Central memory CD4-positive, alpha-beta T cell (primary cell): ENCODE measurements at places on chromosomes 2 and 18.

DNA sequence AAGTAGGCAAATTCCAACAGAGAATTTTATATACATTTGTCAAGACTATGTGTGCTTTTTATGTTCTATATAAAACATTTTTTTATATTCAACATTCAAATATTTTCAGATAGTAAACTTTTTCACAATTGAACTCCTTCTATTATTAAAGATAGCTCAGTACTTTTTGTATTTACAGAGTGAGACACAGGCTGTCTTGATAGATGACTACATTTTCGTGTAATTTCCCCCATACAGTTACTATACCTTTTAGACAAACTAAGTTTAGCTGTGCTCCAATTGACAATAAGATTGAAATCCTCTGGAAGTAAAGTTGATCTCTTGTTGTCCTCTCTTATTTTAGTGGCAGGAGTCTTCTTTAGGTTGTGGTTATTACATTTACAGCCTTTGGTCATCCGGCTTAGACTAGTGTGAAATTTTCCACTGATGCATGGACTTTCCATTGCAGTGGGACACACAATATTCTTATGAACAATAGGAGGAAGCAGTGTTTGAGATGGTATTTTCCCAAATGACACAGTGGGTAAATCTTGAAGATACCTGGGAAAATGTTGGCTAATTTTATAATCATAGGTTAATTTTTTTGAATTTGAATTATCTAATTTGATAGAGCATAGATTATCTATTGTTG lies 21.0 kb downstream of the ZSWIM2 start:
- no peak for DNase-seq

GRCh38 chr2:97645112-97645694 lies 659 bp upstream of the COX5B start:
- no peak for DNase-seq

- DNase-seq, result no peak
Observed at GRCh38 chr2:105882920-105883435, 138.3 kb downstream of the NCK2 start.

- DNase-seq, result no peak
Observed at GRCh38 chr2:20723543-20723942, 56.6 kb downstream of the GDF7 start.

- DNase-seq, result no peak
Observed at GRCh38 chr2:170226216-170226615, 48.3 kb downstream of the MYO3B start.

DNA sequence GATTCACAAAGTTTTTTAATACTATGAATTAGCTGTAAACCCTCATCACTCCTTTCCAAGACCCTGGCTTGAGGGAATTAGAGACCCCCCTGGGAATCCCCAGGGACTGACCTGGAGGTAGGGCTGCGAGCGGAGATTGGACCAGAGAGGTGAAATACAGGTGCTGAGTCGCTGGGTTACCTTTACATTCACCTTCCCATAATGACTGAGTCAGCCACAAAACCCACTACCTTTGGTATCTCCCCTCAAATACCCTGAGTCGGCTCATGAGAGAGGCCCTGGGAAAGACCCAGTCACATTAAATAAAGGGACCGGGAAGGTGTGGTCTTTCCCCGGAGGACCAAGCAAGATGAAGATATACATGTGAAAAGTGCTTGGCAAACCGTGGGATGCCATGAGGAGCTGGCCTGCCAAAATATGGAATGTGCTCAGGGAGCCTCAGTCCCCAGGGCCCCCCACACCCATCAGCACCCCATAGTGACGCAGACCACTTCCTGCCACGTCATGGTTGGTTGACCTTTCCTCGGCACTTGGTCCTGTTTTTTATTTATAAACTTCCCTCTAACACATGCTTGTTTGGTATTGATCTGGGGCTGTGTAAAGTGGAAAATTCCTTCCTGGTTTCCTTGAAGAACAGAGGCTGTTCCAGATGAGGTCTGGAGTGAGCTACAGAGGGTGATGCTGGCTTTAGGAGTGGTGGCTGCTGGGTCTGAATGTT lies 51.4 kb downstream of the IL1RL2 start:
- no peak for DNase-seq

GRCh38 chr18:23487738-23488570 lies 15.4 kb upstream of the RMC1 start:
- DNase-seq, result peak; percentile 21

- no peak for DNase-seq
Observed at GRCh38 chr2:55923091-55923981, at the start of gene EFEMP1. Gene EFEMP1, minus strand, starts transcription at chr2:55923782. Its CDS starts 1,342 bp downstream, at chr2:55922440.

DNA sequence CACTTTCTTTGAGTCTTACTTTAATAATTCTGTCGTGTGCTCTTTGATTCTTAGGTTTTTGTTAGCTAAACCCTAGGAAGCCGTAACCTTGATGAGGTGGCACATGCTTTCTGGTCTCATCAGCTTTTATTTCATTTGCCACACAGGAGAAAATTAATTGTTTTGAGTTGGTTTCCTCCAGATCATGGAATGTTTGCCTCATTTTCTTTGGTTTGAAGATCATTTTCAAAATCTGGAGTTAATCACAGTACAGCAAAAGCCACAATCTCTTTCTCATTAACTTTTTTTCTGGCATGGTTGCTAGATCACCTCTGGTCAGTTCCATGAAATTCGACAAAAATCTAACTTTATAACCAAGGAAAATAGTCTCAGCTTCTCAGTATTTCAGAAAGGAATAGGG lies 182.9 kb downstream of the MYO1B start:
- DNase-seq, result no peak

GRCh38 chr2:75466708-75467311 lies 93.9 kb downstream of the EVA1A start:
- DNase-seq, result no peak

DNA sequence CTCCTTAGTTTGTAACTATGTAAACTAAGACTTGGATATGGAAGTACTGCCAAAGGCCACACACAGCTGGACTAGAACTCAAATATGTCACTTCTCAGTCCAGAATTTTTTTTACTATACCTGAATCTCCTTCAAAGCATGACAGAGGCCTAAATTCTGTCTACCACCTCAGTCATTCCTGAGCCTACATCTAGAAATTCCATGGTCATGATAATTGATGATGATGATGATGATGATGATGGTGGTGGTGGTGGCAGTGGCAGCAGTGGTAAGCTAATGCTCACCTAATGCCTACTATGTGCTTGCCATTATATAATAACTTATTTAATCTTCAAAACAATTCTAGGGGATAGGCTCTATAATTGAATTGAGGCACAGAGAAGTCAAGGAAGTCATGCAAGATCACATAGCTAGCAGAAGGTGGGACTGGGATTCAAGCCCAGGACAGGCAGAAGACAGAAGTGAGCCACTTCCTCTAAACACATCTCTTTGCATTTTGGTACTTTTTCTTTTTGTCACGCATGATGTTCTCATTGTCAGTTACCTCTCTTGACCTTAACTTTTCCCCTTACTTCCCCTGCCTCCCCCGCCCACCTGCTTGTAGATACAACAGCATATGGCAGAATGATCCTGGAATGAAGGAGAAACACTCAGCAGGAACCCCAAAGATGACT lies 539.3 kb downstream of the TNS1 start:
- no peak for DNase-seq

GRCh38 chr2:57084697-57085281 lies 901.0 kb downstream of the CCDC85A start:
- no peak for DNase-seq

- no peak for DNase-seq
Observed at GRCh38 chr2:62334009-62334408, 138.1 kb downstream of the B3GNT2 start.

DNA sequence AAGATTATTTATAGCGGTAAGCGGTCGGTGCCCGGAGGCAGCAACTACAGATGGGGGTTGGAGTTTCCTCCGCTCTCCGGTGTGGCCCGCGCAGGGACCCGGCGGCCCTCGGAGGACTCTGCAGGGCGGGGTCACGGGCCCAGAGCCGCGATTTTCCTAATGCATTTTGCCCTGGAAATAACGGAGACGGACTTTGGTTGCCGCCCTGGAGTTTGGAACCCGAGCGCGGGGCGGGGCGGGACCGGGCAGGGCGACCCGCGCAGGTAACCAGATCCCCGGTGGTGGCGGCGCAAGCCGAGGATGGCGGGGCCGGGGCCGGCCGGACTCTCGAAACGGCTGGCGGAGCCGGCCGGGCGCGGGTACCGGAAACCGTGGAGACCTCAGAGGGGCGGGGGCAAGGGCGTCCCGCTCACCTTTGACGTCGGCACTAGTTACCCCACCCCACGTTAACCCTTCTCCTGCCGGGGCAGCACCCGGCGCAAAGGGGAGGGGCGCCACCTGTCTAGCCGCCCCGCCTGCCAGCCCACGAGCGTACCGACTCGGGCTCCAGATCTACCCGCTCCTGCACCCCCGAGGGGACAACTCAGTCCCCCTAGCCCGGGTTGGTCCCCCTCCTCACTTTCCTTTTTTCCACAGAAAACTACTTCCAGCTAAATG lies 2.9 kb downstream of the CYP26B1 start:
- DNase-seq, result no peak
